ENCODE measurements at places on chromosomes 3 and 15.

DNA sequence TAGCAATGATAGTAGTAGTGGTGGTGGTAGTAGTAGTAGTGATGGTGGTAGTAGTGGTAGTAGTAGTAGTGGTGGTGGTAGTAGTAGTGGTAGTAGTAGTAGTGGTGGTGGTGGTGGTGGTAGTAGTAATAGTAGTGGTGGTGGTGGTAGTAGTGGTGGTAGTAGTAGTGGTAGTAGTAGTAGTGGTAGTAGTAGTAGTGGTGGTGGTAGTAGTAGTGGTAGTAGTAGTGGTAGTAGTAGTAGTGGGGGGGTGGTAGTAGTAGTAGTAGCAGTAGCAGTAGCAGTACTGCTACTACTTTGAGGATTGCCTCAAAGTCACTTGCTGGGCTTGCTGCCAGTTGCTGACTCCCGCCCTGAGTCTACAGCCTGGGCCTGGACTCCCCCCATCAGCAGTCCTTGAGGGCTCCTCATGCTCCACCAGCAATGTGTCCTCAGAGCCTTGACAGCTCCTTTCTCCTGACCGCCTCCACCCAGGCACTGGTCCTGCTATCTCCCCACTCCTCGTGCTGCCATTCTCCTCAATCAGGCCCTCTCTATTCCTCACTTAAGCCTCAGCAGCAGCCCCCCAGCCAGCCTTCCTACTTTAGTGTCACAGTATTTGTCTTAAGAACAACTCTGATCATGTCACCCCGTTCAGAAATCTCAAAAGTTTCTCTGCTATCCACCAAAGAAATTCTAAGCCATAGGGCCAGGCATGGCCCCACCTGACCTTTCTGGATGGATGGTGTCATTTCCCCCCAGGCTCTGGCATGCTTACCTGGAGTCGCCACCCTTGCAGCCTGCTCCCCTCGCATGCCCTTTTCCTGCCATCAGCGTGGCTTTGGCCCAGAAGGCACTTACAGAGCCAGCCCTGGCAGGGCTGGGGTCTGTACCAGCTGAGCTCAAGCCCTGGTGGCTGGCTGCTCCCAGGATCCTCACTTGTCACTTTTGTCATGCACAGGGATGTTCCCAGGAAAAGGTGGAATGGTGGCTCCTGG is 45.6 kb downstream of the DLEC1 start:
- no peak for DNase-seq

- DNase-seq = no peak
Measured at GRCh38 chr3:54619531-54619930, 308.3 kb downstream of the LRTM1 start.

GRCh38 chr3:104909198-104909597 is 457.5 kb upstream of the ALCAM start:
- peak; percentile 69 for DNase-seq

- no peak for DNase-seq
Measured at GRCh38 chr15:55681631-55682030, 61.3 kb downstream of the PRTG start.

- no peak for DNase-seq
Measured at GRCh38 chr3:15269091-15269989, 63.0 kb downstream of the SH3BP5 start.

DNA sequence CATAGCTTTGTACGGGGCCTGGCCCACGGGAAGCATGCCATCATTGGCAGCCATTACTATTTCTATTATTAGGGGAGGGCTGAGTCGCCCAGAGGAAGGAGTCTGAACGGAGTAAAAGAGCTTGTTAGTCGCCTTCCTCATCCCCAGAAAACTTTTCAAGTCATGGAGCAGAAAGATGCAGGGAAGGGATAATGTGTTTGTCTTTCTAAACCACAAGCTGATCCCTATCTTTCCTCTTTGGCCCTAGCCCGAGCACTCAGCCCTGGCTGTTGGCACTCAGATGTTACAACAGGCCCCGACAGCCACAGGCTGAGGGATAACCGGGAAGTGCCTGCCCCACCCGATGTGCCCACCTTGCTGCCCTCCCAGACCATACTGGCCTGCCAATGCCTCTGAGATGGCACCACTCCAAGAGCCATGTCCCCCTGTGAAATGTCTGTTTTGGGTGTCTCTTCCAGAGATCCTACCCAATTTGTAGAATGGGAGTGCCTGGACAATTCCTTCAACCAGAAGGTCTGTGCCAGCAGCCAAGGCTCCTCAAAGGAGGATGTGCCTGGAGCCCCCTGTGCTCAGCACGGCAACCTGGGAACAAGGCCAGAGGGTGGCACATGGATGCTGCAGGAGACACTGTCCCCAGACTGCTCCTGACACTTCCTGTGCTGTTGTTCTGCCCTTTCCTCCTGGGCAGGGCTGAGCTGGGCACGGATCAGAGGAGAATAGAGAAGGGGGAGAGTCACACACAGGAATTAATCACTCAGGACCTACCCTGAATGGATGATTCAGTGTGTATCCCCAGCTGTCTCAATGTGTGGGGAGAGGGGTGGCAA is 10.8 kb downstream of the PAK6 start:
- no peak for DNase-seq

- no peak for DNase-seq
Measured at GRCh38 chr15:48974882-48975281, 11.2 kb upstream of the SHC4 start.
